ENCODE measurements at places on chromosomes 5 and 9. TPM values are rescaled to one million over a fixed set of nuclear protein-coding genes. Genes with fewer than 3 reads are reported as not detected.

ATP10B gene
- polyA plus RNA-seq, result not detected

DNA sequence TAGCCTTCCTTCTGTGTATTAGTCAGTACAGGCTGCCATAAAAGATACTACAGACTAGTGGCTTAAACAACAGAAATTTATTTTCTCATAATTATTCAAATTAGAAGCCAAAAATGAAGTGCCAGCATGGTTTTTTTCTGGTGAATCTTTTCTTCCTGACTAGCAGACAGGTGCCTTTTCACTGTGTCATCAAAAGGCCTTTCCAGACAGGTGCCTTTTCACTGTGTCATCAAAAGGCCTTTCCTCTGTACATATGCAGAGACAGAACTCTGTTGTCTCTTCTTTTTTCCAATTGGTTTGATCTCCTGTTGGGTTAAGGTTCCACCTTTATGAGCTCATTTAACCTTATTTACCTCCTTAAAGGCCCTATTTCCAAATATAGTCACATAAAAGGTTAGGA is 599.9 kb downstream of the ISL1 start:
- no peak for DNase-seq

DNA sequence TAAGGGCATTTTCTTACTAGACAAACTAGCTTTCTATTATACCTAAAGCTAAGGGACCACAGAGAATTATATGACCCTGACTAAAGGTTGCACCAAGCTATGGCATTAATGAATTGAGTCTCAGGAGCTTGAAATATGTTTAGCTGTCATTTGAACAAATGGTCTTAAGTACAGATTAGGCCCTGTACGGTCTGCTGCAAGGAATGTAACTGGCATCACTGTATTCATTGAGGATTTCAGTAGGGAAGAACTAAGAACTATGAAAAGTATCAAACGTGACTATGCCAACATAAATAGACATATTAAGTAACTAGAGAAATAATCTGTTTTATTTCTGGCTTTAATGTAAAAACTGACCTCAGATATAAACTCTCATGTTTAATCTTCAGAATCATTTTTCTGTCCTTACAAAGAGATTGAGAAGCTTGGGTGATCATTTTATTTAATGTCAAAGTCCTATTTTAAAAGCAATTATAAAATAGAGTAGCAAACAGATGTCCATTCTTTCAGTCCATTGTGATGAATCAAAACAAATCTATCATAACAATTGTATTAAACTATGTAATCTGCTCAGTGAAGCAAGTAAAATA is 845.9 kb downstream of the MAT2B start:
- DNase-seq, result no peak

DNA sequence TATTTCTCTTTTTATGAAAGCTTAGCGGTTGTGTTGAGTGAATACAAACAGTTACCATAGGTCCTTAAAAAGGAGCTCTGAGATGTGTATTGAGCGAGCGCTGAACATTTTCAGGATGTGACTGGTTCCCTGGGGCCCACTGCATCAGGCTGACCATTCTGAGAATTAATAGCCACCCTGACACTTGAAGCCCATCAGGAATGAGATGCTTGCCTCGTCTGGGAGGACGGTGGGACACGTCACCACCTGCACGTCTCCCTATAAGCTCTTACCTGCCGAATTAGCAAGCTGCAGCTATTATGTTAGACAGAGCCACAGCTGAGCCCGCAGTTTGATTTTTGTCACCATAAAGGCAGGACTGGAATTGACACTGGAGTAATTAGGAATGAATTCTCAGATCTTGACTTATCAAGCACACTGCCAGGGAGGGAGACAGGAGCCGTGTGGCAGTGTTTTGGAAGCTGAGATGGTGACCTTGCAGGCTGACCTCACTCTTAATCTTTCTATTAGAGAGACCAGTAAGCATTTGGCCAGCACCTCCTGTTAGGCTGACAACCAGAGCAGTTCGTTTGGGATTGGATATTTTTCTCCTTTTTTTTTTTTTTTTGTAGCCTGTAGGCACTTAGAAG is 373.1 kb upstream of the WWC1 start:
- DNase-seq, result no peak

OBP2B gene
- not detected for polyA plus RNA-seq

DNA sequence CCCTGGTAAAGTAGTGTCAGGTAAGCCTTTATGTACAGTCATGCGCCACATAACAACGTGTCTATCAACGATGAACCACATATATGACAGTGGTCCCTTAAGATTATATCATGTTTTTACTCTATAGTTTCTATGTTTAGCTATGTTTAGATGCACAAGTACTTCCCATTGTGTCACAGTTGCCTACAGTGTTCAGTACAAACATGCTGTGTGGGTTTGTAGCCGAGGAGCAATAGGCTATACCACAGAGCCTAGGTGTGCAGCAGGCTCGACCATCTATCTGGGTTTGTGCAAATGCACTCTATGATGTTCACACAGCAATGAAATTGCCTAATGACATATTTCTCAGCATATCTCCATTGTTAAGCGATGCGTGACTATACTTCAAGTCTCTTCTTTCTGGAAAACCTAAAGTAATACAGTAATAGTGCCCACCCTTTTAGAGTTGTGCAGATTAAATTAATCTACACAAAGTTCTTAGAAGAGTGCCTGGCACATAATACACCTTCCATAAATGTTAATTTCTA is 295.9 kb downstream of the ARHGAP26 start:
- DNase-seq, result no peak

GRCh38 chr5:58491216-58491892 is at the start of gene GAPT:
Gene GAPT, plus strand, starts transcription at chr5:58491435. Its CDS starts 3,102 bp downstream, at chr5:58494537.
- no peak for DNase-seq

PTBP3 gene
- polyA plus RNA-seq, result 44.4 TPM

GRCh38 chr9:134234001-134234660 is 69.8 kb upstream of the RNU6ATAC start:
- DNase-seq, result no peak

GRCh38 chr5:112732131-112732530 is 5.6 kb upstream of the APC start:
- no peak for DNase-seq

DNA sequence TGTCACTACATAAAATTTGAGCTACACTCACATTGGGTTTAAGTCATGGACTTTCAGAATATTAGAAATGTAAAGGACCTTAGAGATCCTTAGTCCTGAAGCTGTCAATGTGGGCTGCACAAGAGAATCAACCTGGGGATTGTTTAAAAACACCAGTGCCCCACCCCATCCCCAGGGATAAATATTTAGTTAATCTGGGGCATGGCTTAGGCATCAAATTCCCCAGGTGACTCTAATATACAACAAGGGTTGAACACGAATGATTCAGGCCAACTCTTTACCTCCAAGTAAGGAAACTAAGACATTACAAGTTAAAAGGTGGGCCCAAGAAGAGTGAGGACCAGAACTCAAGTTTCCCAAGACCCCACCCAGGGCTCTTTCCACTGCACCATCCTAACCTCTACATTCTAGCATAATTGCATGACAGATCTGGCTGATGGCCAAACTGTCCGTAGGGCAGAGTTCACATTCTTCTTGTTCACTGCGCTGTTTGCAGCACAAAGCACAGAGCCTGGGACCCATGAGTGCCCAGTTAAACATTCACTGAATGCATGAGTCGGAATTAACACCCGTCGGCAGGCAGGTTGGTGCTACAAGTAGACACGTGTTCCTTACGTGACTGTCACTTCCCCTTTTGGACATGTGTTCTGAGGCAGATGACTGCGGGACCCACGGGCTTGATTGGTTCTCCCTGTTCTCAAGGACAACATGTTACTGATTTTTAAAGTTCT is 25.2 kb downstream of the CYFIP2 start:
- DNase-seq, result no peak

DNA sequence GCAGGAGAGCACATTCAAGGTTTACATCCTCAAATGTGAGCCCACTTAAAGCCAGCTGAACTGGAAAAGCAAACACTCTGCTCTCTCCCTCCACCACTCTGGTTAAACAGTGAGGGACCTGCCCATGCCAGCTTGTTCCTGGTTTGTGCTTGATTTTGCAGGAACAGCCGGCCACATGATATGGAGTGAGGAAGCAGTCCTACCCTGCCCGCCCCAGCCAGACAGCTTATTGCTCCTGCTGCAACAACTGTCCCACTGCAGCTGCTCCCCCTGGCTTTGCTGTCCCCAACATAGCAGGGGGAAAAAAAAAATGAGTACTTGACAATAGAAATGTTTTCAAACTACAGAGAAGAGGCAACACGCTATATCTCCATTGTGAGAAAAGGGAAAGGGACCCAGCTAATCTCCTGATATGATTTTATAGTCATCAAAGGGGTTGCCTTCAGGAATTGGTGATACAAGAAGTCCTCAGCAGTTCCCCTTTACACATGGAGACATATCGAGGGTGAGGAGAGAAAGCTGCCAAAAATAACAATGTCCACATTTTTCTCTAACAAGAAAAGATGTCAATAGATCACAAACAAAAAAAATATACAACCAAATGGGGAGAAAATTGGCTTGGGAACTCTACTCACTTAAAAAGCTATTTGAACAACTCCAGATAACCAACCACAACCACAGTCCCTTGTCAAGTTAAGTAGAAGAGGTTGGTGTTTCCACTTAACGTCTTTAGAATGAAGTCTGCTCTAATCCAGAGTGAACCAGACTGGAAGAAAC is 4.6 kb downstream of the MYO10 start:
- no peak for DNase-seq

CKMT2 gene
- 0.10 TPM for polyA plus RNA-seq

Measured in BJ (cell line).